Metanephros (tissue), 2 donors: ENCODE measurements at places on chromosomes 11 and 22. TPM values are rescaled to one million over a fixed set of nuclear protein-coding genes. Genes with fewer than 3 reads are reported as not detected.

Gene KCNJ11
- 17.0 TPM for total RNA-seq

Gene HBE1
- total RNA-seq, result 23.8 TPM

Gene SAA2
- not detected for total RNA-seq

Gene C11orf24
- 17.6 TPM for total RNA-seq

Gene BIK
- 1.1 TPM for total RNA-seq
